Activated CD4-positive, alpha-beta T cell treated with anti-CD3 and anti-CD28 coated beads, Interleukin-2, Interleukin-4, amounts not matched to agents 100 ng/mL and 50 ng/mL, durations not matched to agents 16 hours and 8 hours (primary cell): ENCODE measurements at places on chromosomes 3 and 15.
A peak's percentile ranks its signal among the peaks of the same experiment; 100 is the strongest.

GRCh38 chr3:14019459-14019858 is 105.2 kb downstream of the CHCHD4 start:
- DNase-seq = no peak

DNA sequence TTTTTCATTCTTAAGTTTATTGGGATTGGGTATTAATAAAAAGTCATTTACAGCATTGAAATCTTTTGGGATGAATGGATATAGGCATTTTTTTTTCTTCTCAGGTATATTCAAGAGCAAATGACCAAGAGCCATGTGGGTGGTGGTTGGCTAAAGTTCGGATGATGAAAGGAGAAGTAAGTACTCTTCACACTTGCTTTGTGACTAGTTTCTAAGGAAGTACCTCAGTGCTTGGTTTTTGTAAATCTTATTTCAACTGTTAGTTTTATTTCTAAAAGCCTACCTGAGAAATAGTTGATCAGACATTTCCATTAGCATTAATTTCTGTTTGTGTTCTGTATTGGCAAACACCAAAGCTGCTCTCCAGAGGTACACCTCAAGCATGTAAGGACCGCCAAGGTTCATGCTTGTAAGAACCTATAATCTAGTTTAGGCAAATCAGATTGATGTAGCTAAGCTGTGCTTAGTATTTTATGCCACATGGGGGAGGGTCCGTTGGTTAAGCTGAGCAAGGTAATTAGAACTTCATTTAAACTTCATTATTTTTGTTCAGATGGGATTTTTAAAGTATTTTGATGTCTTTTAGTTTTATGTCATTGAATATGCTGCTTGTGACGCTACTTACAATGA is 35.4 kb downstream of the FXR1 start:
- no peak for DNase-seq

DNA sequence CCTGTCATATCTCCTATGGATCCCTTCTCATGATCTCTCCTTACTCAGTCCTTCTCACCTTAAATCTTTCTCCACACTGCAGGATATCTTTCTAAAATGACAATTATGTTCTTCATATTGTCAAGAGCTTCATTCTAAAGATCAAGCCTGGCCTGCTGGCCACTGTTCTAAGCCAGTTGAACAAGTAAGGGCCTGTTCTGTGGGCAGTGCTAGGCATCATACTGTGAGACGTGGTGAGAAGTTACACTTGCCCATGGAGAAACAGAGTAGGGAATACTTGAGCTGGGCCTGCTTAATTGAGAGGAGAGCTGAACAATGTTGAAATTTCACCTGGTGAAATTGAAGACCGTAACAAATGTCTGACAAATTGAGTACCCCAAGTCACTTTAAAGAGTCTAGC is 184.1 kb upstream of the RASGRP1 start:
- no peak for DNase-seq

DNA sequence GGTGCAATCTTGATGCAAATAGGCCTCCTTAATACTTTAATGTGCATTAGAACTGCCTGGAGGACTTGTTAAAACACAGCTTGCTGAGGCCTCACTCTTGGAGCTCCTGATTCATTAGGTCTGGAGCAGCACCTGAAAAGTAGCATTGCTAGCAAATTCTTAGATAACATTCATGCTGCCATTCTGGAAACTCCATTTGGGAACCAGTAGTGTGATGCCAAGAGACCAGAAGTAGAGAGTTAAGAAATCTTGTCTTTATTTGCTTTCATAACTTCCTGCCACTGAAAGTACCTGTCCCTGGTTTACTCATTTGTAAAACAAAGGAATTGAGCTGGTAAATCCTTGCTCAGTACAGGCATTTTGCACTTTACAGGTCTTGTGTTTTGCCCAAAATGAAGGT is 72.0 kb downstream of the RAP2B start:
- DNase-seq = no peak

DNA sequence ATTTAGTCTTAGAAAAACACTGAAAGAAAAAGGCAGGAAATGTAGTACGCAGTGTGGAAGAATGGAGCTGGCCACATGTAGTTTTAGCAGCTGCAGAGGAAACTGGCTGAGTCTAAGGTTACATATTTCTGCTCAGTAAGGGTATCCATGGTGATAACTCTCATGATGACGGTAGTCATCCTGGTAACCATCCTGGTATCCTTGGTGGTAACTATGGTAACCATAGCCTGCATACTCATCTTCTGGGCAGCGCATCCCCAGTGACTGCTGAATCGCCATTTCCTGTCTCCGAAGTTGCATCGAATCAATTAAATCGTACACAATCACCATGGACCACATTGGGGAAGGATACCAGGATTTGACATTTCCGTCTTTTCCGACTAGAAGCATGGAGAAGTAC is 35.7 kb downstream of the CCDC80 start:
- DNase-seq = peak; percentile 35

- no peak for DNase-seq
Observed at GRCh38 chr3:105119801-105120340, 246.8 kb upstream of the ALCAM start.

DNA sequence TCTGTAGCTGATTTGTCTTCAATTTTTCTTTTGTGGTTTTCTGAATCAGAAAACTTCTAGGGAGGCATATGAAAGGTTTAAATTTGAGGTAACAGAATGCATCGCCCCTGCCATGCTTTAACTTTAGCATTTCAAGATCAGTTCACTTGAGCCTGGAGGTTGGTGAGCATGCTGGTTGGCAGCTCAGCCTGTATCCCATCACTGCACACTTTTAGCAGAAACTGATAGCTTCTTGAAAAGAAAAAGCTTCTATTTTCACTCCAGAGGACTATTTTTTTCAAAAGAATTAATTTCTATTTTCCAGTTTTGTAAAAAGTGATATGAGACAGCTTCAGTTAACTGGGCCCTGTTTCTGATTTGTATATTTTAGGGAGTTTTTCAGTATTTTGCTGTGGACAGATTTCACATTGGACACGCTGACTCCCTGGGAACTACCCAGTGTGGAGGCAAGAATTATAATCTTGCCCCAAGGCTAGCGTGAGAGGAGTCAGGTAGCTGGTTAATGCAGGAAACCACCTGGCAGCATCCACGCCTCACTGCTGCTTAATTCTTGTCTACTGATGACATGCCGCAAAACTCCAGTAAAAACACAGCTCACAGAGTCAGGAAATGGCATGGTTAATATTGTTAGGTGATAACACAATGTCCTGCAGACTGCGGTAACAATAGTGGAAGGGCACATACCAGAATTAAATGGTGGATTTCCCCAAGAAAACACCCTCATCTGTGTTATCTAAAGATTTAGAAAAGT is 71.4 kb downstream of the DUT start:
- DNase-seq = no peak

DNA sequence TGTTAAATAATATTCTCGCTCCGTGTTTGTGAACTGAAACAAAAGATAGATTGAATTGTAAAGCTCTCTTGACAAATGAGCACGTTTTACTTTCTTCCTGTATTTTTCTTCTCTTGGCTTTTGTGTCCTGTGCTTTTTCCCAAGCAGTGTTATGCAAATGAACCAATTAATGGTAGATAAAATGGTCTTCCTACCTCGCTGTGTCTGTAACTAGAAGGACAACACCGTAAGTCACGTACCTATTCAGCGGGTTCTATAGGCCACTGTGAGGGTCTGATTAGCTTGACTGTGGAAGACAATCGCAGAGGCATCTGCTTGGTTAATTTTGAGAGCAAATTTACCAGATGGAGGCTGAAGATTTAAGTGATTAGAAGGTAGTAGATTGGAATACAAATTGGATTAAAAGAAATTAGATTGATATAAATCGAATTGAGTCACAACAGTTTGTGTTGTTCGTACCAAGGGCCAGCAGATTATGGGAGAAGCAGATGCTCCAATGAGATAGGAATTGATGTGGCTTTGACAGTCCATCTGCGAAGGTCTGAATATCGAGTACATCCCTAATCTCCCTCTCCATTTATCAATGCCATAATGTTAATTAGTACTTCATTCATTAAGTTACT is 40.2 kb downstream of the ROBO2 start:
- DNase-seq = no peak

GRCh38 chr3:36756269-36756668 is 8.1 kb downstream of the DCLK3 start:
- DNase-seq = no peak

DNA sequence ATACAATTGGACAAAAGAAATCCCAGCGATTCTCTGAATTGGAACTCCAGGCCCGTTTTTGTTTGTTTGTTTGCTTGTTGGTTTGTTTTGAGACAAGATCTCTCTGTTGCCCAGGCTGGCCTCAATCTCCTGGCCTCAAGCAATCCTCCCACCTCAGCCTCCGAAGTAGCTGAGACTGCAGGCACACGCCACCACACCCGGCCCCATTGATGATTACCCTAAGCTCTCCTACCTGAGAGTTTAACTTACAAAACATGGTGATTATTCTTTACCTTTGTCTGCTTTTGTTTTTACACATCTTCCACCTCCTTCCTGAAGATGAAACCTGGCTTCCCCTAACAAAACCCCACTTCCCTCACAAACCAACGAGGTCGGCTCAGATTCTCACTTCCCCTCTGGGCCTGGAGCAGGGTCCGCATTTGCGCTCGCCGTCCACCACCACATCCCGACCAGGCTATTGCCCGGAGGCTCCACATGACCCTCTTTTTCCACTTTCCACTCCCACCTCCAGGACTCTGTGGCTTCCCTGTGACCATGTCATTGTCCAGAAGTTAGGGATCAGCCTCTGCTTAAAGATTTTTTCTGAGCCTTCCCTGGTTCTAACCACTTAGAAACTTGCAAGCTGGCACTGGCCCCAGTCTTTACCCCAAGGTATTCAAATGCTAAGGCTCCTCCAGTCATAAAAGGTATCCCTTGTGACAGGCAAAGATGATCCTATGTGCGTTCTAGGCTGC is 14.8 kb downstream of the KLHL6 start:
- DNase-seq = no peak

DNA sequence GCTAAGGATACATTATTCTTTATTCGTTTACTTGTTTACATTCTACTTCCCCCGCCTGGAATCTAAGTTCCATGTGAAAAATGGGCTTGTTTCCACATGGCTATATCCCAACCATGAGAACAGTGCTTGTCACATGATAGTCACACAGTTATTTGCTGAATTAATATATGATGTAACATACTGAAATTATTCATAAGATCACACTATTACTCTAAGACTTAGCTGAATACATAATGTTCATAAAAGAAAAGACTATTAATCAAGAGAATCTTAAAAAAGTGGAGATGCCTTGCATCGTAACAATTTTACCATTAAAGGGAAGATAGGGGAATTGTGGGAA is 6.5 kb downstream of the PBRM1 start:
- DNase-seq = no peak

GRCh38 chr3:11522953-11523571 is 120.7 kb downstream of the VGLL4 start:
- DNase-seq = no peak

DNA sequence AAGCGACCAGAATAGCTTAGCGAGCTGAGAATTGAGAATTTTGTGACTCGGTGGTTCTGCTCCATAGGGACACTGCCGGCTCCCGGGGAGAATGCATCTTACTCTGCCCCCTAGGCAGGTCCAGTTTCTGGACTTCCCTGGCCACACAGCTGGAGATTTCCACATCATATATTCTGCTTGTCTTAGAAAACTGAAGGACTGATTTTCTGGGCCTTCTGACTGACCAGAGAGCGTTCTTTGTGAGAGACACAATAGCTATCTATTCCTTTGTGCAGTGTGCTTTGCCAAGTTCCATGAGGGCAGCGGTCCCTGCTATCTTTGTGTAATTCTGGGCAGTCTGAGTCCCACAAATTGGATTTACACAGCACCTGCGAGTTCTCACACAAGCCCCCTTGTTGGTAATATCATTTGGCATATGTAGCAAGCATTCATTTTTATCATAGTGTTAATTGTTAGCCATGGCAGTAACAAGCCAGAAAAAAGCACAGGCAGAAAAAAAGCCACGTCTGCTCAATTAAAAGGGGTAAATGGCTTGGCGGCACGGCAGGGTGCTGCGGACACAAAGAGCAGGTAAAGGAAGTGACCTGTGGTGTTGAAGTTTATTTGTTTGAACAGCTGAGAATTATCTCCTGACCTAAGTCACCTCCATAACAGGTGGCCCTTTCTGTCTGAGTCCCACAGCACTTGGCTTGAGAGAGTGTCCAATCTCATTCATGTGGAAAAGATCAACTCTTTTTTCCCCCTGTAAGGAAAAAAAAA is 688.7 kb downstream of the TUSC7 start:
- DNase-seq = no peak
